Mammary microvascular endothelial cell (primary cell): ENCODE measurements at places on chromosomes 2 and 18. TPM values are rescaled to one million over a fixed set of nuclear protein-coding genes. Genes with fewer than 3 reads are reported as not detected.

CHN1 gene
- total RNA-seq: 17.4 and 25.6 TPM in 2 replicates

CHRND gene
- not detected in 2 replicates for total RNA-seq

ANKRD30B gene
- total RNA-seq: not detected in 2 replicates

INO80B gene
- 16.2 and 17.2 TPM in 2 replicates for total RNA-seq

LBX2 gene
- total RNA-seq: 2.5 and 4.3 TPM in 2 replicates

KLHL14 gene
- 0.25 TPM in 1 of 2 replicates, not detected in the other for total RNA-seq

OTOS gene
- total RNA-seq: not detected in 2 replicates

UBR3 gene
- 14.9 and 17.4 TPM in 2 replicates for total RNA-seq

MAP3K2 gene
- total RNA-seq: 13.6 and 17.8 TPM in 2 replicates

MDH1B gene
- total RNA-seq: not detected in 2 replicates

ONECUT2 gene
- under 0.01 TPM in 1 of 2 replicates, not detected in the other for total RNA-seq

IMP4 gene
- 114 TPM in 2 replicates for total RNA-seq

NAT8 gene
- total RNA-seq: not detected in 2 replicates

EMILIN1 gene
- total RNA-seq: 7.2 and 11.9 TPM in 2 replicates

CROCC2 gene
- total RNA-seq: not detected in 2 replicates

DCDC2C gene
- 0.60 TPM in 1 of 2 replicates, not detected in the other for total RNA-seq

C1GALT1C1L gene
- total RNA-seq: not detected in 2 replicates

ACMSD gene
- total RNA-seq: not detected in 2 replicates

G6PC2 gene
- total RNA-seq: not detected in 2 replicates

INPP5D gene
- 15.8 and 17.5 TPM in 2 replicates for total RNA-seq

EPC2 gene
- 10.3 and 15.1 TPM in 2 replicates for total RNA-seq

SERPINB10 gene
- total RNA-seq: 3.4 TPM in 1 of 2 replicates, not detected in the other

NEURL3 gene
- 0.34 and 1.7 TPM in 2 replicates for total RNA-seq

LHCGR gene
- total RNA-seq: not detected in 2 replicates
